GDM1 (cell line): ENCODE measurements at places on chromosomes 12 and 14.

DNA sequence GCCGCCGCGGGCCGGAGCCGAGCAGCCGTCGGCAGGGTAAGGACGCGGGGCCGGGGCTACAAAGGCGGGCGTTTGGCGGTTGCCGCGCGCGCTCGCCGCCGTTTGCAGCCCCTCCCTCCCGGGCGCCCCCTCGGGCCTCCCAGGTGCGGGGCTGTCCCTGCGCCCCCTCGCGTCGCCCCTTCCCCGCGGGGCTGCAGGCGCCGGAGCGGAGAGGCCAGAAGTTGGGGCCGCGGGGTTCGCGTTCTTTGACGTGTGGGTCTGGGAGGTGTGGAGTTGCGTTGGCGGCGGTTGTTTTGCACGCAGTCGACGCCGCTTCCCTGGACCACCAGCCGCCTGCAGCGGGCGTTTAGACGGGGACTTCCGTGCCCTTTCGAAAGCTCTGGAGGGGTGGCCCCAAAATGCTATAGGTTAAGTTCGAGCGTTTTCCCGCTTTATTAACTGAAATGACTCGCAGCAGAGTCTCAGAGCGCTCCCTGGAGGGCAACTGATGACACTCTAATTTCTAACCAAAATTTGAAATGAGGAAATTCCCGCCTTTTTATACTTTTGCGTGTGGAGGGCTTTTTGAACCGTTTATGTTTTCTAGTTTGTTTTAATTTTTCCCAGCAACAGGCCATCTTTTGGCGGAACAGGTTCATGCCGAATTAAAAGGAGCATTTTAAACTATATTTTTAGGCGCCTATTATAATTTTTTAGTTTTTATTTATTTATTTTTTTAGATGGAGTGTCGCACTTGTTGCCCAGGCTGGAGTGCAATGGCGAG lies 902 bp downstream of the TMPO start:
- DNase-seq: peak; percentile 77

GRCh38 chr14:56120091-56120691 lies 2.0 kb downstream of the PELI2 start:
- no peak for DNase-seq

GRCh38 chr12:47449797-47450196 lies 256.0 kb downstream of the RPAP3 start:
- no peak for DNase-seq

DNA sequence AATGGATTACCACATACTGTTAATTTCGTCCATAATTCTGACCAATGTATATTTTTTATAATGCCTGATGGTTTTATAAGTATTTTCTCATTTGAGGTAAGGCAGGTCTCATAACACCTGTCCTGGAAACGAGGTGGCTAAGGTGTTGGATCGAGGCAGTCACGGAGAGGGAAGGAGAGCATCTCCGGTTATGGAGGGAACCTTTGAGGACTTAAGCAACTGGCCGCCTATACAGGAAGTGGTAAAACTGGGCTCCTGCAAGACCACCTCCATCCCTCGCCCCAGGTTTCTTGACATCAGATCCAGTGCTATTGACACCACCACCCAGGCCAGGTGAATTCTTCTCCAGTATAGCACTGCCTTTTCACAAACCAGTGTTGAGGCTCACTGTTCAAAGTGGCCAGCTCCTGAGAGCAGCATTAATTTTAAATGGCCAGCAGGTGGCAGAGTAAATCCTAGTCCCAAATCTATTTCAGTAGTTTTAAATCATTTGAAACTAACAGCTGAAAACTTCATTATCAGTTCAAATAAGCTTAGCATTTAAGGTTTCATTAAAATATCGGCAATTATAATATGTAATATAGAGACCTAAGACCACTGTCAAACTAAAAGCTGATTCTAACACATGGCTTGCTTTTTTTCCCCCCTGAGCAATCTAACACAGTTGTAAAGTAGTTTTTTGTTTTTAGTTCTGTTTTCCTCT lies 100.8 kb downstream of the PPM1A start:
- peak; percentile 7 for DNase-seq

- DNase-seq: no peak
Observed at GRCh38 chr14:28831126-28831525, 64.5 kb downstream of the FOXG1 start.

- DNase-seq: no peak
Observed at GRCh38 chr12:9626291-9626690, 18.6 kb upstream of the KLRB1 start.

DNA sequence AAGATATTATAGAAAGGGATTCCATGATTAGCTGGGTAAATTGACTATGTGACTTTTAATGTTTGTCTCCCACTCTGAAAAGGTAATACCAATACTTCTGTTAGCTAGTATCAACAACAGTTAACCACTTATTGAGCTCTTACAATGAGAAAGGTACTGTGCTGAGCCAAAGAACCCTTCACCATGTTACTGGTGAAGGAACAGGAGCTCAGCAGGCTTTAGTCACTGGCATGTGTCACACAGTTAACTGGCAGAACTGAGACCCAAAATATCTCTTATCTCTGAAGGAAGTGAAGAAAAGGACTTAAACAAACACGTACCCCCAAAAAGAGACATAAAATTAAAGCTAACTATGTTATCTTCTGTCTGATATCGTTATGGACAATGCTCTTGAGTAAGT lies 170.6 kb downstream of the MED13L start:
- DNase-seq: no peak

- no peak for DNase-seq
Observed at GRCh38 chr12:23853640-23854039, 95.8 kb downstream of the SOX5 start.

GRCh38 chr12:52063981-52064649 lies 5.7 kb upstream of the ATG101 start:
- no peak for DNase-seq
